ENCODE measurements at places on chromosomes 13 and 19.

- no peak for DNase-seq
These were observed 1450.0 kb downstream of the UQCRFS1 start for GRCh38 chr19:27762933-27763332.

DNA sequence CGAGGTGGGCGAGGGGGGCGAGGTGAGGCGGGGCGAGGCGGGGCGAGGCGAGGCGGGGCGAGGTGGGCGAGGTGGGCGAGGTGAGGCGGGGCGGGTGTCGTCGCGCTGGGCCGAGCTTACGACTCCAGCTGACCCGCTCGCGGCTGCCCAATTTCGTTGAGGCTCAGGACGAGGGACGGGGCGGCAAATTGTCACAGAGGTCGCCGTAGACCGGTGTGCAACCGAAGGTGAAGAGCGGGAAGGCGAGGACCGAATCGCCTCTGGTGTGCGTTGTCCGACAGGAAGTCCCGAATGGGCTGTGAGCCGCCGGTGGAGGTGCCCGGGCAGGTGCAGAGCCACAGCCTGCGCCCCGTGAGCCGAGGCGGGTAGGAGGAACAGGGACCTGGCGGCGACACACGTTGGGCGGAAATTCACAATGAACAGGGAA, at the start of gene LACC1:
TSS of gene LACC1 (plus strand) at position 150 of the 427 bp plus-strand sequence. CDS start 1,082 bp downstream, outside the sequence.
- no peak for DNase-seq

DNA sequence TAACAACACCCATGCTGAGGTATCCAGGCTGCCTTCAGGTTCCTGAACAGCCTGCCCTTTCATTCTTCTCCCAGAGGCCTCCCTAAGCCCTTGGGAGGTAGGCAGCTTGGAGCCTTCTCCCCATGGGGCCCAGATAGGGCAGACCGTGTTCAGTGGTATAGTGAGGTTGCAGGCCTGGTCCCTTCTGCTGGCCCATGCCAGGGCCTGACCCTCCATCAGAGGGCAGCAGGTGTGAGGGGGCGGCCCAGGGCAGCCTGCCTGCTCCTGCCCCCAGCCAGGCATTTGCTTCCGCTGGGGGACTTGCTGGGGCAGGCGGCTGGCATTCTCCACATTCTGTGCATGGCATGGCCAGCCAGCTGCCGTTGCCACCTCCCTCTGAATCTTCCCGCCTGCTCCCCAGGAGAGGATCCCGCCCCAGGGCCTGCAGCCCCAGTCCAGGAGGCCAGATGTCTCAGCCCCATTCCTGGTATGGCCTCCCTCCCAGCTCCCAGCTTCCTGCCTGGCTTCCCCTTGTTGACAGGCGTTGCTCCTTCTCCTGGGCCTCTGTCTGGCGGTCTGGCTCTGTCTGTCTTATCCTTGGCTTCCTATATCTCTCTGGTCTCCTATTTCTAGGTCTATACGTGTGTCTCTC, 8.9 kb downstream of the CIC start:
- DNase-seq = no peak

GRCh38 chr19:46361915-46362314, 15.0 kb downstream of the PPP5C start:
- no peak for DNase-seq

- DNase-seq = no peak
These were observed 206.0 kb downstream of the FGF14 start for GRCh38 chr13:102195566-102196462.

DNA sequence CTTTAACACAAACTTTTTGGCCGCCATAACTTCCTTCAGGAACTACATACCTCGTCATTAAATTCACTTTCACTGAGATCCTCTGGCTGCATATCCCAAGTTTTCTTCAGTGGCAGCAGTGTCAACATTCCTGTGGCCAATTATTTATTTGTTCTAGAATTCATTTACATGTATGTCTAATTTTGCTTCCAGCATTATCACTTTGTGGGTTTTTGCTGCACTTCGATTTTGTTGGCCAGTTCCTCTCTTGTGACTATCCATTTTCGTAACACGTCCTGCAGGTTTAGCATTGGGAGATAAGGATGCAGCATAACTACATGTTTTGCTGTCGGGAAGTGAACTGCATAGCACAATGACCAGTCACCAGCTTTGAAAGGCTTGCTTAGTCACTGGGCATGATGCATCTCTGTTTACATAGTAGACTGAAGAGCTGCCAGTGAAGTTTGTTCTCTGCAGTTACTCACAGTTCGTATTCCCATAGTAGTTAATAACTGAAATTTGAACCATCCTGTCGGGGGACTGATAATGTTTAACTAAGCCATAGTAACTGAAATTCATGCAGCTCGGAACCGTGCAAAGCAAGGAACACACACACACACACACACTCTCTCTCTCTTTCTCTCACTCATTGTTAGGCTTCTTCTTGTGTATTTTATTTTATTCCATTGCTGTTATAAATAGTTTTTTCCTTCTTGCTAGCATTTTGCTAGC, 28.3 kb downstream of the ZNF507 start:
- DNase-seq = no peak

- DNase-seq = no peak
These were observed 40.3 kb downstream of the PDE4A start for GRCh38 chr19:10460714-10461046.

DNA sequence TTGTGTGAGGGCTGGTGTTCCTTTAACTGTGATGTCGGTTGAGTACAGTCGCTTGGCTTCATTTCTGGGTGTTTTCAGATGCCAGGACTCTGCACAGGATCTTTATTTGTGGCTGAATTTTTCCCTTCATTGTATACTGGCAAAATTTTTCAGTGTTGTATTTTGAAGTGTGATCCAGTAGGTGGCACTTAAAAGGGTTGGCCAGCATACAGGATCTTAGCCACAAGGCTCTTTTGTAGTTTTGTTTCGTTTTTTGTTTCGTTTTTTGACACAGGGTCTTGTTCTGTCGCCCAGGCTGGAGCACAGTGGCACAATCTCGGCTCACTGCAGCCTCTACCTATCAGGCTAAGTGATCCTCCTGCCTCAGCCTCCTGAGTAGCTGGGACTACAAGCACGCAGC, 8.7 kb downstream of the FCAR start:
- DNase-seq = no peak

- DNase-seq = no peak
These were observed at the start of gene KLK5 for GRCh38 chr19:50952910-50953309. Gene KLK5, minus strand, starts transcription at chr19:50953038. Its CDS starts 381 bp downstream, at chr19:50952657.

DNA sequence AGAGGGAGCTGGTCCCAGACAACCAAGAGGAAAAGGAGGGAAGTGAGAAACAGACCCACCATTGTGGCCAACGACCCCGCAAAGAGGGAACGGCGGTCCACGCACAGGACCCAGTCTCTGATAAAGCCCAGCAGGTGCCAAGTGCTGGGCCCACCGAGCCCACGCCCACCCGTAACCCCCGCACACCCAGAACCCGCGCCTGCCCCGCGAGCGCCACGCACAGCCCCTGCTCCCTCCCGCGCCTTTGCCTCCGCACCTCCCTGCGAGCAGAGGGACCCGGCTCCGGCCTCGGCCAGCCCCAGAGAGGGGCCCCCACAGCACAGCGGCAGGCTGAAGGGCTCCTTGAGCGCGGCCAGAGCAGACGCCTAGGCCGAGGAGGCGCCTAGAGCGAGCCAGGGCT, 1192.2 kb downstream of the PCDH17 start:
- DNase-seq = no peak

- no peak for DNase-seq
These were observed 25.9 kb upstream of the OR10H2 start for GRCh38 chr19:15701757-15702533.

- no peak for DNase-seq
These were observed 27.5 kb downstream of the MICU2 start for GRCh38 chr13:21576426-21576825.

DNA sequence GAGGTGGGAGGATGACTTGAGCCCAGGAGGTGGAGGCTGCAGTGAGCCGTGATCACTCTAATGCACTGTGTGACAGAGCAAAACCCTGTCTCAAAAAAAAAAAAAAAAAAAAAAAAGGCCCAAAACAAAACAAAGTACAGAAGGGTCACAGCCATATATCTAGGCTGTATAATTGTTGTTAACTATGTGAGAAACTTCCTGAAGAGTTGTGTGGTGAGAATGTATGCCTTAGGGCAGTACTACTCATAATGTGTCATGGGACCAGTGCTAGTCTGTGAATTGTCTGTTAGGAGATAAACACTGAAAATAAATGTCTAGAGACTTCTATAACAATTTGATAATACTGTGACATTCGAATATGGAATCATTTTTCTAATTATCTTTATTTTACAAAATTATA, 43.1 kb downstream of the PAN3 start:
- no peak for DNase-seq

DNA sequence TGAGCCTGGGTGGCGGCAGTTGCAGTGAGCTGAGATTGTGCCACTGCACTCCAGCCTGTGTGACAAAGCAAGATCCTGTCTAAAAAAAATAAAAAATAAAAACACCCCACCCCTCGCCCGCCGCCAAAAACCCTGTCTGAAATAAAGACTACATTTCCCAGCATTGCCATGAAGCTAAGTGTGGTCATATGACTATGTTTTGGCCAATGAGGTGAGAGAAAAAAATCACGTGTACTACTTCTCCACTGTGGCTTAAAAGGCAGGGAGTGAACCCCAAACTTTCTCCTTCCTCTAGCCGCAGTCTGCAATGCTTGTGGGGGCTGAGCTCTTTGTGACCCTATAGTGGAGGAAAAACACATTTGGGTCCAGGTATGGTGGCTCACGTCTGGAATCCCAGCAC, 54.9 kb downstream of the COLGALT1 start:
- DNase-seq = no peak

DNA sequence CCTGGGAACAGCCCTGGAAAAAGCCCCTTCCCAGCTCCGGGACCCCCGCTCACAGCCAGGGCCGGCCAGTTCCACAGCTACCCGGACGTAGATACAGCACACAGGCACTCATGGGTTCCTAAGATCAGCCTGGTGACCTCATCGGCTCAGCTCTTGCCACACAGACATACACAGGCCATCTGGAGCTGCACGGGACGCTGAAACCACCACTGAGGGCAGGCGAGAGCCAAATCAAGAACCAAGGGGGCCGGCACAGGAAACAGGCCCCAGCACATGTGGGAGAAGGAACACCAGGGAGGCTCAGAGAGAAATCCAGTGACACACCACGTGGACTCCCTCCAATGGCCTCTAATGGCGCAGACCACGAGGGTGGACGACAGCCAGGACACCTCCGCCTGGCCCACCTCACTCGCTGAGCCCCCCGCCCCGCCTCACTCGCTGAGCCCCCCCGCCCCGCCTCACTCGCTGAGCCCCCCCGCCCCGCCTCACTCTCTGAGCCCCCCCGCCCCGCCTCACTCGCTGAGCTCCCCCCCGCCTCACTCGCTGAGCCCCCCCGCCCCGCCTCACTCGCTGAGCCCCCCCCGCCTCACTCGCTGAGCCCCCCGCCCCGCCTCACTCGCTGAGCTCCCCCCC, 69.7 kb upstream of the C13orf46 start:
- DNase-seq = no peak

DNA sequence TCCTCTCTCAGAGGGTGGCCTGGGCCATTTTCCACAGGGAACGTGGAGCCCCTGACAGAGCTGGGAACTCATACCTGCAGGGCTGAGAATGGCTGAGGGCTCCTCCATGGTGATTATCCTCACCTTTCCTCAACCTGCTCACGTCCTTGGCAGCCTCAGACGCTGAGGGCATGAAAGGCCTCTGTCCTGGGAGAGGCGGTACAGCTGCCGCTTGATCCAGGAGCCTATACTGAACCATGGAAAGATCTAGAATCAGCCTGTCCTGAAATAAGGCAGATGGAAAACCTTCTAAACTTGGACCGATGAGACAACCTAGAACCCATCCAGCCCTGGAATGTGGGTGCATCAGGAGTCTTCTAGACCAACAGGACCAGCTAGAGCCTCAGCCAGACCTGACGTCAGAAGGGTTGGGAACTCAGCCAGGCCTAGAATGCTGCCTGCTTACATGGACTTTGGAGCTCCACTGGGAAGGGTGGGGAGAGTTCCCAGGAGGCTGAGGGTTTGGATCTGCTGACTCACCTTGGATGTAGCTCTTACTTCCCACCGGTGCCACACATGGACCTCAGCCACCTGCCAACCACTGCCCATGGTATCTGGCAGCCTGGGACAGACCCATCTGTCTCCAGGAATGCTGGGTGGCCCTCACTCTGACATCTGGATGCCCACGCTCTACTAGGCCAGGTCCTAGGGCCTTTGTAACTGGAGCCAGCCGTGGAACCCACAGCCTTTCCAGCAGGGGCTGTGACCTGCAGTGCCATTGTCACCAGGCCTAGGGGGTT, 7.5 kb downstream of the KCTD15 start:
- DNase-seq = no peak

DNA sequence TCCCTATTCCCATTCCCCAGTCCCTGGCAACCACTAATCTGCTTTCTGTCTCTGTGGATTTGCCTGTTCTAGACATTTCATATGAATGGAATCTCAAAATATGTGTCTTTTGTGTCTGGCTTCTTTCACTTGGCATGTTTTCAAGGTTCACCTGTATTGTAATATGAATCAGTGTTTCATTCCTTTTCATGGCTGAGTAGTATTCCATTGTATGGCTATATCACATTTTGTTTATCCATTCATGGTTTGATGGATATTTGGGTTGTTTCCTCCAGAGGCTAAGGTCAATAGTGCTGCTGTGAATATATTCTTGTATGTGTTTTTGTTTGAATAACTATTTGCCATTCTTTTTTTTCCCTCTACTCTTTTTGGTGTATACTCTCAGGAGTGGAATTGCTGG, 24.4 kb downstream of the NCAN start:
- DNase-seq = no peak

- DNase-seq = no peak
These were observed 706 bp downstream of the SERP2 start for GRCh38 chr13:44374348-44374712.

GRCh38 chr13:71621174-71622124, 245.6 kb downstream of the DACH1 start:
- no peak for DNase-seq
